ENCODE measurements at places on chromosomes 5 and 9. TPM values are rescaled to one million over a fixed set of nuclear protein-coding genes. Genes with fewer than 3 reads are reported as not detected.

DNA sequence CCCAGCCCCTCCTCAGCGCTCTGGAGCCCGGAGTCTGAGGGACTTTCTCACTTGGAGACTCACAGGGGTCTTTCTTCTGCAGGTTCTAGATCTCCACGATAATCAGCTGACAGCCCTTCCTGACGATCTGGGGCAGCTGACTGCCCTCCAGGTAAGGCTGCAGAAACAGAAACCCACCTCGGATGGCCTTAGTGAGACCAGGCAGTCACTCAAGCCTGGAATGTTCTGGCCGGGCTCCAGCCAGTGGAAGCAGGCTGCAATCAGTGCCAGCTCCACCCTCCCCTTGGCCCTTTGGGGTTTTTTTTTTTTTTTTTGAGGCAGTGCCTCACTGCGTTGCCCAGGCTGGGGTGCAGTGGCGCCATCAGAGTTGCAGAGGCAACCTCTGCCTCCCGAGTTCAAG lies 7.6 kb downstream of the LRSAM1 start:
- DNase-seq, result no peak

- DNase-seq, result no peak
These were observed 110.9 kb upstream of the ADAMTSL1 start for GRCh38 chr9:18362901-18363685.

- DNase-seq, result no peak
These were observed 21.6 kb upstream of the CLPTM1L start for GRCh38 chr5:1366514-1366913.

Gene ELAVL2
- not detected for polyA plus RNA-seq

- DNase-seq, result no peak
These were observed 47.2 kb downstream of the EBF1 start for GRCh38 chr5:159052401-159053011.

GRCh38 chr5:131324303-131324702 lies 60.5 kb downstream of the CDC42SE2 start:
- no peak for DNase-seq

DNA sequence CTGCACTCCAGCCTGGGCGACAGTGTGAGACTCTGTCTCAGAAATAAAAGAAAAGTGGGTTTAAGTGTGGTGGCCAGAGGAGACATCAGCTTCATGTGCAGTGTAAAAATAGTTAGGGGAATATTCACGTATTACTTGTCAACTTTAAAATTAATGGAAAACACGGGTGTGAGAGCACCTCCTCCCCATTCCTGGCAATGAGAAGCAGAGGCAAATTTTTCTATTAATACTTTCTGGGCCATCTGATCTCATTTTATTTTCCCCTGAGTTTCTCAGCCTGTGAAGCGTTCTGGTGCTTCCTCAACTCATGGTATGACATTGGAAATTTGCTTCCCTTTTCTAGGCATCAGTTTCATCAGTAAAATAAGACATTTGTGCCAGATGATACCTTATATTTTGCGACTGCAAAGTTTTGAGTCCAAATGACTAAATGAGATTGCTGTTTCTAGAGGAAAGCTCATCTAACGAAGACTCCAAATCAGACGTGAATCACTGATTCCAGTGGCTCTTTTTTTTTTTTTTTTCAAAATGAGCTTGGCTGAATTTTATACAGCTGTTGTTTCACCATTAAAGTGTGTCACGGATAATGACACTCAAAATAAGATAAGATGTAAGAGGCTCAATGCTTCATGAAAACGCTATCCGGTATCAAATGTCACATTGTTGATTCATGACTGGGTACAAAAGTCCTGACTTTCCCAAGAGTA lies 104.6 kb downstream of the MSX2 start:
- DNase-seq, result no peak

Gene MSX2
- not detected for polyA plus RNA-seq

DNA sequence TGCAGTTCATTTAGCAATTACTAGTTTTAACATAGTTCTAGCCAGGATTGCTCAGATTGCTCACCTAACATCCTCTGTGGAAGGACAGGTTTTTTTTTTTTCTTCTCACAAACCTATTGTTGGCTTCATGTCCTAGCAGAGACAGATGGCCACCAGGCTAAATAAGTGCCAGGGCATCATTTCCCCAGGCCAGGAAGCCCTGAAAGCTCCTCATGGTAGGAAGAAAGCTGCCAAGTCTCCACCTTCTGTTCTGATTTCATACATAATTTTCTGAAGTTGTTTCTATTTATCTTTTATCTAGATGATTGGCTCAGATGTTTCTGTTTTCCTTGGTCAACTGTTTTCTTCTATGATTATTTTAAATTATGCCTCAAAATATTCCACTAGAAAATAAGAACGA lies 31.0 kb downstream of the EFCAB9 start:
- DNase-seq, result no peak

Gene PCDHB12
- 0.03 TPM for polyA plus RNA-seq

DNA sequence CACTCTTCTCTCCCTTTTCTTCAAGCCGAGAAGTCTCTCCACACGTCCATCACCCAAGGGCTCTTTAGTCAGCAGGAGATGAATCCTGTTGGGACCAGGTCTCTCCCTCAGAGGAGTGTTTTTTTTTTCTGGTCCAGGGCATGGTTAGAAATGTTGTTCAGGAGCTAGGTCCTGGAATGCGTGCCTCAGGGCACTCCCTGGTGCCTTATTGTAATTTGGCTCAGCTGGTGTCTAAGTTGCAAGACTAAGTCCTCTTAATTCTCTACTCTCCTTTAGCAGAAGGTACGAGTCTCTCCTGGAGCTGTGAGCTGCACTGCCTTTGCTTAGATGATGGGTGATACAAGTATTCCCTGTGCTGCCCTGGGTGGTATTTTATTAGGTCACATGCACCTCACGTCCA lies 111.9 kb downstream of the CNTLN start:
- DNase-seq, result no peak

DNA sequence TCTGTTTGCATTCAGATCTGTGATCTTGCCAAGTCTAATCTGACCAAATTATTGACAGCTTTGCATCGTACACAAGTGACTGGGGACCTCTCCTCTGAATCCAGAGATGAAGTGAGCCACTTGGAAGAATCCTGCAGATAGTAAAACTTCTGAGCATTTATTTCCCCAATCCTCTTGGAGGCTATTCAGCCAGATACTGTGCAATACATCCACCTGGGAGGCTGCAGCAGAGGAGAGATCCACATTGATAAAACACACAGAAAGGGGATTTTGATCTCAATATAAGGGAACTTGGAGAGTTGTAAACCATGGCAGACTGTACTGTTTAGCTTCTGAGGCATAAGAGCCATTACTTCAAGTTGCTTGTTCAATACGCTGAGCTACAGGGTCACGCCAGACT lies 654.6 kb downstream of the MTRR start:
- no peak for DNase-seq

DNA sequence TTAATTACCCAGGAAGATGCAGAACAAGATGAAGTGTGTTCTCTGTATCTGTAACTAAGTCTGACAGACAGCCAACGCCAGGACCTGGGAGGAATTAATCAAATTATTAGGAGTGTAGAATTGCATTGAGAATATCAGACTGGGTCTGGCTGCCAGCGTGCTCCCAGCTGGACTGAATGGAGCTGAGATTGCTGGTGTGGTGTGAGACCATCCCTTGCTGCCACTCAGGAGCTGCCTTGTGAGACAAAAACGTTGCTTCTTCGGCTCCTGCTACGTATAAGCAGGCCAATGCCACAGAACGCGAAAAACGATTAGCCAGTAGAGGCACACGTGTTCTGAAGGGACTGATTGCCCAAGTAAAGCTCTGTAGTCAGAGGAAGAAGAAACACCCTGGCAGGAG lies 66.8 kb downstream of the AMBP start:
- no peak for DNase-seq

Gene C9
- not detected for polyA plus RNA-seq

DNA sequence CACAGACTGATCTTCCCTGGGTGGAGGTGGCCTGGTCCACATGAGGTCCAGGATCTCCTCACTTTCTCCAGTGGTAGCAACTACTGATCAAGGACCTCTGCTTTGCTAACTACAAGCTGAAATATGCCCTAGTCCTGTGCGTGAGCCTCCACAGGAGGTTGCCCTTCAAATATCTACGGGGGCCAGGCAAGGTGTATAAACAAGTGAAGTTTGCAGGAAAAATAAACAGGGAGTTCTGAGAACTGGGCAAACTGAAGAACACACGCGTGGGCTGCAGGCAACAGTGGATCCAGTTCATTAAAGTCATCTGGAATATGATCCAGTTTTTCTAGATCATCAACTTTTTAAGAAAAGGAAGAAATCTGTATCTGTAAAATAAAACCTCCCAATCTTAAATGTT lies 167.5 kb upstream of the NR3C1 start:
- DNase-seq, result no peak

Gene CFAP90
- polyA plus RNA-seq, result not detected

- no peak for DNase-seq
These were observed 215.3 kb downstream of the TLR4 start for GRCh38 chr9:117919538-117919937.

DNA sequence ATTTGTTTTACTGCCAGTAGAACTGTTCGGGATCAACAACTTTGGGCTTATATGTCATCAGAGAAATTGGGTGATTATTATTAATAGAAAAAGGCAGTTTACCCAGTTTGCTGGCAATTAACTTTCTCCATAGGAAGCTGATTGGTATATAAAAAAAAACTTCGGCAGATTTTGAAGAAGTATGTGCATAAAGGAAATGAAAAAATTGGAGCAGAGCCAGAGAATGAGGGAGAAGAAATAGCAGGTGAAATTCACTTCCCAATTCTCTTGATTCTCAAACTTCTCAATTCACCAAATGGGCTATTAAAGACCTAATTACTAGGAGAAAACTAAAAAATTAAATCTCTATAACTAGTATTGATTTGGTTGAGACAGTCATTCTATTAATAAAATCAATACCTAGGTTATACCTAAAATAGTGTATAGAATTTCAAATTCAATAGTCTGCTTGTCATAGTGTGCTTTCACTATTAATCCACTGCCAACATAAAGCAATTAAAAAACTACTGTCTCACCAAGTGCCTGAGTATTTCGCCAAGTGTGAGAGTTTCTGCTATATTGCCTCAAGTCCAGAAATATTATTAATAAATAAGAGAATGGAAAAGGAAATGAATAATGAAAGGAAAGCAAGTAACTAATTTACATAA lies 47.5 kb downstream of the STX17 start:
- no peak for DNase-seq

DNA sequence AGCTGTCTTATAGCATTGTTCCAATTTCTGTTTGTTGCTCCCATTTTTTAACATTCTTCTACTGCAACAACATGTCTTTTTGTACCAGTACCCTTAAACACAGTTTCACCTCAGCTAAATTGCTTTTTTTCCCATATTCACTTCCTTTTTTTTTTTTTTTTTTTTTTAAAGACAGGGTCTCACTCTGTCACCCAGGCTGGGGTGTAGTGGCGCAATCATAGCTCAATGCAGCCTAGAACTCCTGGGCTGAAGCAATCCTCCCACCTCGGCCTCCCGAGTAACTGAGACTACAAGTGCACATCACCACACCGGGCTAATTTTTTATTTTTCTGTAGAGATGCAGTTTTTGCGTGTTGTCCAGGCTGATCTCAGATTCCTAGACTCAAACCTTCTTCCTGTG lies 161.3 kb downstream of the NIPBL start:
- no peak for DNase-seq
